ENCODE measurements at places on chromosomes 7 and 10.

- no peak for DNase-seq
Observed at GRCh38 chr10:71769279-71769823, 4.0 kb downstream of the VSIR start.

DNA sequence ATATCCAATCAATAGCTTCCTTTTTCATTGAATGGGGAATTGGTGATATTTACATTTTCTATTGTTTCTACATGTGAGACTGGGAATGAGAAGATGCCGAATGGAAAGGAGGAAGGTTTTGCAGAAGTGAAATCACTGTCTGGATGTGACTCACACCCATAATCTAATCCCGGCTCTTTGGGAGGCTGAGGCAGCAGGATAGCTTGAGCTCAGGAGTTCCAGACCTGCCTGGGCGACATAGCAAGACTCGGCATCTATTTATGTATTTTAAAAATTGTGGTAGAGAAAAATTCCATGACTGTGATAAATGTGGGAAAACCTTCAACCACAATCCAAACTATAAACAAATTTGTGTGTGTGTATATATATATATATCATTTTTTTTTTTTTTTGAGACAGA, 10.9 kb upstream of the FIS1 start:
- DNase-seq, result no peak

DNA sequence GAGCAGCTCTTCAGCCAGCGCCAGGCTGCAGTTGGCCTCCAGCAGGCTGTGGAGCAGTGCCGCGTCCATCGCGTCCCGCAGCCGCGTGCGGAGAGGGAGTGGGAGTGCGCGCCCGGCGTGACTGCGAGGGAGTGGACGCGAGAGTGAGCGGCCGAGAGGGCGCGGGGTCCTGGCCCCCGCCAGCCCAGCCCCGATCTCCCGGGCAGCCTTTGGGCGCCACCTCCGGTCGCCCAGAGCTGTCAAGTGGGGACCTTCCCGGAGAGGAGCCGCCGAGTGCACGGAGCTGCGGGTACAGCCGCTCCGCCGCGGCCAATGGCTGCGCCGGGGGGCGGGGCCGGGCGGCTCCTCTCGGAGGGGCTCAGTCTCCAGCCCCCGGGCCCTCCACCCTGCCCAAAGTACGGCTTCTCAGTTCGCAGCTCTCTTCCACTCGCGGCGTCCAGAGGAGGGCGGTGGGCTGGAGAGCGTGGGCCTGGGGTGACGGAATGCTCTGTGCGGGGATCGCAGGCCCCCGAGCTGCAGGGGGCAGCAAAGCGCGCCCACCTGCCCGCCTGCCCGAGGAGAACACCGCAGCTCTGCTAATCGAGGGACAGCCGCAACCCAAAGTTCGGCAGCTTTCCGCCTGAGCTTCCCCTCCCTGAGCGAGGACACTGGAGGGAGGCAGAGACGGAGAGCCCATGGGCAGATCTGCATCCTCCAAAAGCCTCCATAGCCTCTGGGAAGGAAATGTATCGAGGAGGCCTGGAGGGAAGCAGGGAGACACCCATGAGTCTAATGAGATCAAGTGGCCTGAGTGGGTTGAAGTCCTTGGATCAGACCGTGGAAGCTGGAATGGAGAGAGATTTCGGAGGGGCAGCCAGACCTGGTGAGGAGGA, at the start of gene CRHR2:
CRHR2 (minus strand) TSS at position 245 of the 872 bp plus-strand sequence; CDS start at position 69, 176 bp downstream.
- DNase-seq, result no peak

DNA sequence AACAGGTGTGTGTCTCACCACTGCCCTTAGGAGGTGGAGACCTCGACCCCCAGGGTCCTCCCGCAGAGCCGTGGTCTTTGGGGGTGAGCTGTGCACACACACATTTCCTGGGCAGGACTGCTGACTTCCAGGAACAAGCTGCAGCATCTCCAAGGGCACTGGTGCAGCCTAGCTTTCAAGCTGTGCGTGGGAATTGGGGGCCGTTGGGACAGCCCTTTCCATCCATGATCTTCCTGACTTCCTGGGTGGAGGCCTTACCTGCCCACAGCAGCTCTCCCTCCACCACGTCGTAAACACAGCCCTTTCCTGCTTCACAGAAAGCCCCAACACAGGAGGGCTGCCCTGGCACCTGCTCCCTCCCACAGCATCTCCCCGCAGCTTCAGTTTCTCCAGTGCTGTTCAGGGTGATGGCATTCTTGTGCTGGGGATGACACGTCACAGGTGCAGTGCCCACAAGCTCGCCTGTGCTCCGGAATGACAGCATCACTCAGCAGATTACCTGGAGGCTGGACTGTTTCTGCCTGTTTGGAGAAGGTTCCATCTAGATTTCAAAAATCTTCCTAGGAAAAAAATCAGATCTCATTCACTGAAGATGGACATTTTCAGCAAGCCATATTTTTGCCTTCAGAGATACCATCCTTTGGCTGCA, 208.0 kb upstream of the PPP2R2D start:
- DNase-seq, result no peak

- DNase-seq, result no peak
Observed at GRCh38 chr10:22700489-22700888, 13.9 kb downstream of the PIP4K2A start.

DNA sequence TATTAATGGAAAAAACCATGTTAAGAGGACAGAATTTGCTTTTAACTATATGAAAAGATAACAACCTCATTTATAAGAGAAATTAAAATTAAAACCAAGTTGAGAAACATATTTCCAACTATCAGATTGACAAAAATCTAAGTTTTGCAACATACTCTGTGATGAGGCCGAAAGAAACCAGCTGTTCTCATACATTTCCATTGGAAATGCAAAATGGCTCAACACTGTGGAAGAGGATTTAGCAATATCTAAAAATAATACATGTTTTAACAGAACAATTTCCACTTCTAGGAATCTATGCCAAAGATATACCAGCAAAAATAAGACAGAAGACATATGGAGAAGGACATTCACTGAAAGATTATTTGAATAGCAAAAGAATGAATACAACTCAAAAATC, 268.8 kb downstream of the DYNC1I1 start:
- no peak for DNase-seq

DNA sequence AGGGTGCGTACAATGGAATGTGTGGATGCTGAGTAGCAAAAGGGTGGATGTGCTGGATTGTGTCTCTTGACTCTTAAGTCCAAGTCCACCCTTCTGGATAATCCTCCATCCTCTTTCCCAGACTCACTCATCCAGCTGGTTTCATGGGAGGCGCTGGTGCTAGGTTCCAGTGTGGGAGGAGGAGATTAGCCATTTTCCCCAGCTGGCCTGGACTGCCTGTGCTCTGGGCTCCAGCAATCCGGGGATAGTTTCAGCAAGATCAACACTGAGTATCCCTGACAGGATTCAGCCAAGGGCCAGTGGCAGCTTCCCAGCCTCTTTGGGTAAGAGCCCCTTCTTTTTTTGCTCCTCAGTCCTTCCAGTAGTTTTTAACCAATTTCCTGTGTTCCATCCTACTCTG, 21.6 kb upstream of the TRIL start:
- DNase-seq, result no peak

DNA sequence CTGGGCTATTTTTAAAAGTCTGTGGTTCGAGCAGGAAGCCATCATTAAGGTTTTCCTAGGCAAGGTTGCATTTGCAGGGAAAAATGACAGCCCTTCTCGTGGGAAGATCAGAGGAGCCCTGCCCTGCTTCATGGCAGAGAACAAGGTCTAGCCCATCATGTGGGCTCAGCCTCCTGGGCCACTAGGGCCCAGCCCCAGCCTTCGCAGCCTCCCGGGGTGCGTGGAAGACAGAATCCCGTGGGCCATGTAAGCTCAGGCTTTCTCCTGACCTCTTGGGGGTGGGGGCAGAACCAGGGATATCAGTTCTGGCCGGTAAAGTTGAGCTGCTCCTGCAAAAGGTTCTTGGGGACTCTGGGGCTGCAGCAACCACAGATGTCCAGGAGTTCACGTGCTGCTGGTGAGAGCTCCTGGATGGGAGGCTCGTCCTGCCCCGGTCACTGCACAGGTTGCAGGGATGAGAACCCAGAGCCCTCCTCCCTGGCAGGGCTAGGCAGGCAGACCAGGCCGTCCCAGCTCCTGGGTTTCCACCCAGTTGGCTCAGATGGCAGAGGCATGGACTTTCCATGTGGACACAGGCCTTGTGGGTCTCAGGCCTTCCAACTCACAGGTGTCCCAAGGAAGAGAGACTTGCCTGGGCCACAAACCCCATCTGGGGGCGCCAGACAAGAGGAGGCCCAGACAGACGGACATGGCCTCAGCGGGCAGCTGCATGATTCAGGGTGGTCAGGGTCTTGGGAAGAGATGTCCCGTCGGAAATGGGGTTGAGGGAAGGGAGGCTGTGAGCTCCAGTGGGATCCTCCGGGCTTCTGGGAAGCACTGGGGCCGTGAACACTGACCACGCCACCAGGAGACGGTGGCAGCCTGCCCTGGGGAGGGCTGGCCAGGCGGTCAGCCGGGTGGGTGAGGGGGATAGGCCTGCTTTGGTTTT, 126.2 kb downstream of the NEURL1 start:
- DNase-seq, result no peak

DNA sequence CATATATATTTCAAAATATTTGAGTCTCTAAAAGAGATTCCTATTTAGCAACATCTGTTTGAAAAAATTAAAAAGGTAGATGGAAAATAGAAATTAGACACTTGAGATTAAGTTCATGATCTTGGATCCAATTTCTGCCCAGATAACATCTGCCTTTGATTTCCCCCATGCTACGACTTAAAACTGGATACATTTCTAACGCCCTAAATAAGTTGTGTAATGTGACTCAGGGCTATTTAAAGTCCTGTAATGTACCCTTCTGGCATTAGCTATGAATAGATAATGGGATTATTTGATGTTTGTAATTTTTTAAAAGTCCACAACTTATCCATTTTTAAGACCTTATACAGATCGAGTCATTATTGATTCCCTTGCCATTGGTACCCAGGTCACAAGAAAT, 23.4 kb downstream of the CFAP43 start:
- DNase-seq, result no peak

DNA sequence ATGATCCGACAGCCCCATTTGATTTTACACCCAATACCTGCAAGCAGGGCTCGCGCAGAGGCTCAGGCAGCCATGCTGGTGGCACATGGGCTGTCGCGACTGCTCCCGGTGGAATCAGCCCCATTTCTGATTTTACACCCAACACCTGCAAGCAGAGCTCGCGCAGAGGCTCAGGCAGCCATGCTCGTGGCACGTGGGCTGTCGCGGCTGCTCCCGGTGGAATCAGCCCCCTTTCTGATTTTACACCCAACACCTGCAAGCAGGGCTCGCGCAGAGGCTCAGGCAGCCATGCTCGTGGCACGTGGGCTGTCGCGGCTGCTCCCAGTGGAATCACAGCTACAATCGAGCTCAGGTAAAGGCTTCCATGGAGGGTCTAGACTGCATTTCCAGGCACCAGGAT, 244.1 kb downstream of the PTPRN2 start:
- no peak for DNase-seq

- DNase-seq, result no peak
Observed at GRCh38 chr10:105949721-105950120, 1214.8 kb downstream of the SORCS1 start.

DNA sequence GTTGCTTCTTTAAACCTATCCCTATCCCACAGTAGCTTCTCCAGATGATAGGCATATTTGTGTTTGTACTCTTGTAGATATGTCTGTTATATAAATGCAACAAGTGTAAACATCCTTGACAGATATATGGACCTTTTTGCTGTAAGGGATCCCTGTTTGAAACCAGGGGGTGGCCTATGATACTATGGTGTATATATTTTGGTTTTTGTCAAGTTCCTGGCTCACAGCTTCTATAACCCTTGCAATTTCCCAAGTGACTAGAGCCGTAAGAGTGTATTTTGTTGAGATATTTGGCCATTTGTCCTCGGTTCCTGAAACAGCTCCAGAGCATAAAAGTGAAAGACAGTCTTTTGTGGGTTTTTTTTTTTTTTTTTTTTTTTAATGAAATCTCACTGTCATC, 9.7 kb downstream of the COMTD1 start:
- DNase-seq, result no peak

GRCh38 chr7:55494951-55495350, 77.4 kb downstream of the VOPP1 start:
- DNase-seq, result no peak

DNA sequence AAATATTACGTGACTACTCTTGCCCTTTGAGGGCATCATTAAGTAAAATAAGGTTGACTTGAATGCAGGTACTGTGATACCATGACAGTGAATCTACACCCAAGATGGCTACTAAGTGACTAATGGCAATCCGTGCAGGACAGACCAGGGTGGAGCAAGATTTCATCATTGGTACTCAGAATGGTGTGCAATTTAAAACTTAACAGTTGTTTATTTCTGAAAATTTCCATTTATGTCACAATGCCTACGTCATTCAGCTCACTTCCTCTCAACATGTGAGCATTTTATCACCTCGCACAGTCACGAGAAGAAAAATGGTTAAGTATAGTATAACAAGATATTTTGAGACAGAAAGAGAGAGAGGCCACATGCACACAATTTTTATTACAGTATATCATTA, 50.3 kb upstream of the MET start:
- no peak for DNase-seq

- peak; percentile 17 for DNase-seq
Observed at GRCh38 chr10:89207181-89207800, at the start of gene CH25H. Gene CH25H, minus strand, starts transcription at chr10:89207317. Its CDS starts 25 bp downstream, at chr10:89207292.

GRCh38 chr10:93757136-93757535, 600 bp upstream of the LGI1 start:
- no peak for DNase-seq

GRCh38 chr10:102467318-102467717, 16.0 kb upstream of the C10orf95 start:
- DNase-seq, result no peak

GRCh38 chr10:110914431-110914830, 4.5 kb downstream of the BBIP1 start:
- no peak for DNase-seq

- DNase-seq, result no peak
Observed at GRCh38 chr10:81730891-81731290, 144.1 kb upstream of the NRG3 start.

DNA sequence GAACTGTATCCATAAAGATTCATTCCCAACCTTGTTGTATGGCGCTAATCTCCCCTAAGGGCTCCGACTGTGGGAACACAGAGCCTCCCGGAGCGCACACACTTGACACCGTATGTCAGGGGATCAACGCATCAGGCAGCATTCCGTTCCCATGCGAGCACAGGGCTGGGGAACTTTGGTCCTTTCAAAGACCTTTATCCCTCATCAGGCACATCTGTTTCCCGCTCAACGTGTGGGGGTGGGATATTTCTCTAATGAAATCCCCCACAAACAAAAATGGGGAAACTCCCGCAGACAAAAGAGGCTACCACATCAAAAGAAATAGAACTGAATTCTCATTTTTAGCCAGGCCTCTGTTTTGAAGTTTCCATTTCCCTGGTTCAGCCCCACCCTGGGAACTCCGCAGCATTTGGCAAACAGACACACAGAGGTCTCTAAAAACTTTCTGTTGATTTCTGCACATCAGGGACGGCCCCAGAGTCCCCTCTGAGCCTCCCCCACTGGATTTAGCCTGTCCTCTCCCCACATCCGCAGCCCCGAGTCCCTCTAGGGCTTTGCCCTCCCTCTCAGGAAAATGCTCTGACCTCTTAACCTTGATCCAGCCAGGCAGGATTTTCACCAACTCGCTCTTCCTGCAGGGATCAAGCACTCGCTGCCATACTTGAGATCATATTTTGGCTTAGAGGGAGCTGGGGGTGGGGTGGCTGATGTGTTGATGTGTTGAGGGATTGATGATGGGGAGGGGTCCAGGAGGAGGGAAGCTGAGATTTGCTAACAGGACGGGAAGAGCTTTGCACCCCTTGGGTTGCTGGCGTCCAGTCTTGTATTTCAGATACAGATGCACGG, 6.6 kb downstream of the CPA5 start:
- DNase-seq, result no peak

All from T-helper 2 cell (primary cell).